ENCODE measurements at places on chromosomes 2 and 18.

- no peak for DNase-seq
Measured at GRCh38 chr2:176508374-176508773, 239.1 kb downstream of the MTX2 start.

- no peak for DNase-seq
Measured at GRCh38 chr18:58559427-58560186, 69.3 kb downstream of the ALPK2 start.

DNA sequence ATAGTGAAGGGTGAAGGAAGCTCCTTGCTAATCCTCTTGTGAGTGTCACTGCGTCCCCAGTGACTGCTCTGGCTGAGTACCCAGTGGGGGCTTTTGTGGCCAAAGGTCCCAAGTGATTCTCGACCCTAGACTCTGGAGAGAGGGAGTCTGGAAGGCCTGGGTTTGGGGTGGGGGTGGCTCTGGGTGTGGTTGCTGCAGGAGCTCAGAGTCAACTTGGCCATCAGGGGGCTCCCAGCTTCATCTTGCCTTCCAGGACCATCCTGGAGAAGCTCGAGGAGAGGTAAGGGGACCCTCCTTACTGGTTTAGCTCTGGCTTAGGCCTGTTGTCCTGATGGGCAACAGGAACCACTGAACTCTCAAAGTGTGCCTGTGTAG is 592 bp downstream of the PSD4 start:
- no peak for DNase-seq

GRCh38 chr2:28956415-28956826 is 24.7 kb upstream of the TOGARAM2 start:
- DNase-seq: no peak

Measured in cardiac septum (tissue), 1 donor.